Fibroblast of mammary gland (primary cell): ENCODE measurements at places on chromosomes 12 and 14.

DNA sequence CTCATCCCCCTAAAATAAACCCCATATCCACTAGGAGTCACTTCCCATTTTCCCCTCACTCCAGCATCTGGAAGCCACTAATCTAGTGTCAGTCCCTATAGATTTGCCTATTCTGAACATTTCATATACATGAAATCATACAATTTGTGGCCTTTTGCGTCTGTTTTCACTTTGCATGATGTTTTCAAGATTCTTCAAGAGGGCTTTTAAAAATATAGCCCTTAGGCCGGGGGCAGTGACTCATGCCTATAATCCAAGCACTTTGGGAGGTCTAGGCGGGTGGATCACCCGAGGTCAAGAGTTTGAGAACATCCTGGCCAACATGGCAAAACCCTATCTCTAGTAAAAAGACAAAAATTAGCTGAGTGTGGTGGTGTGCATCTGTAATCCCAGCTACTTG is 104.7 kb downstream of the VEZT start:
- peak; percentile 82 for DNase-seq

DNA sequence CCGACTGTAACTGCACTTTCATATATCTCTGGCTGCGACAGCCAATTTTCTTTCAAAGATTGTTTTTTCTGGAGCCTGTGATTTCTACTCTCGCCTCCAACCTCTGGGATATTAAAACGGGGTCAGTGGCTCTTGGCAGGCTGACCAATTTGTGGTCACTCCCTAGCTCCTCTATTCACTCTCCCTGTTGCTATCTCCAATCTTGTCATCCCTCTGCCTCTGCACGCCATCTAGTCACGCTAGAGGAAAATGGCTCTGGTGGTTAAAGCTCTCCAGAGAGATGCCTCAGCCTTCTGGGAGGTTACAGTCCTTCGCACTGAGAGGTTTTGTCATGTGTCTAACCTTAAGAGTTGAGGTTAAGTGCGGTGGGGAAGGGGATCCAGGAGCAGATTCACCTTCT is 59.8 kb upstream of the CISTR start:
- peak; percentile 27 for DNase-seq

- no peak for DNase-seq
These were observed 20.4 kb upstream of the LRTM2 start for GRCh38 chr12:1799882-1800400.

- no peak for DNase-seq
These were observed 22.1 kb upstream of the NID2 start for GRCh38 chr14:52090936-52091335.

DNA sequence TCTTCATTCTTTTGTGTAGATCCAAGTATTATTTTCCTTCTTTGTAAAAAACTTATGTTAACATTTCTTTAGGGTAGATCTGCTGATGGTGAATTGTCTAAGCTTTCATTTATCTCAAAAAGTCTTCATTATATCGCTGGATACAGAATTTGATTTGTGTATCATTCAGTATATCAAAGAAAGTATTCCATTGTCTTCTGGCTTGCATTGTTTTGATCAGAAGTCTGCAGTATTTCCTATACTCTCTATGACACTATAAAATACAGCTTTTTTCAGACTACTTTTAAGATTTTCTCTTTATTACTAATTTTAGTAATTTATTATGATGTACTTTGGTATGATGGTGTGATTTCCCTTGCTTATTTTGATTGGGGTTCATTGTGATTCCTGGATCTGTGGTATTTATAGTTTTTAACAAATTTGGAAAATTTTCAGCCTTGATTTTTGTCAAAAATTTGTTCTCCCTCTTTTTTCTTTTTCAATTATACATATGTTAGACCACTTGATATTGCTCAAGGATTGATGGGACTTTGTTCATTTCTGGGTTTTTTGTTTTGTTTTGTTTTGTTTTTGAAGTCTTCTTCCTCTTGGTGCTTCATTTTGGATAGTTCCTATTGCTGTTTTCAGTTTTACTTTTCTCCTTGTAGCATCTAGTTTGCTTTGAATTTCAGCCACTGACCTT is 176.5 kb downstream of the ZFP36L1 start:
- DNase-seq, result peak; percentile 59

- DNase-seq, result no peak
These were observed 4.4 kb downstream of the CD9 start for GRCh38 chr12:6204533-6205143.

GRCh38 chr12:95474660-95474958 is 657 bp downstream of the METAP2 start:
- DNase-seq, result no peak

- DNase-seq, result no peak
These were observed 7.8 kb downstream of the PPP1R13B start for GRCh38 chr14:103839579-103839978.

DNA sequence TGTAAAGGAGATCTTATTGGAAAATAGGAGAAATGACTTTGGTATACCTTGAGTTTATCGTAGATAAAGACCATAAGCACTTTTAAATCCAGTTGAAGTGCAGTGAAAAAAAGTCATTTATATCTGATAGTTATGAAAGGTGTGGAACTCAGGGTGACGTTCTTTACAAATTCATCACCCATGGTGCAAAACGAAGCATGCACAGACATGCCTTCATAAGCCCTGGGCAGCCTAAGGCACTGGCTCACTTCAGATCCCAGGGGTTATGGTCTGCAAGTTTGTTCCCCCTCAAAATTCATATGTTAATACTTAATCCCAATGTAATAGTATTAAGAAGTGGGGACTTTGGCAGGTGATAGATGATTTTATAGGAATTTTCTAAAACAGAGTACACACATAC is 1216.4 kb upstream of the USP15 start:
- no peak for DNase-seq

DNA sequence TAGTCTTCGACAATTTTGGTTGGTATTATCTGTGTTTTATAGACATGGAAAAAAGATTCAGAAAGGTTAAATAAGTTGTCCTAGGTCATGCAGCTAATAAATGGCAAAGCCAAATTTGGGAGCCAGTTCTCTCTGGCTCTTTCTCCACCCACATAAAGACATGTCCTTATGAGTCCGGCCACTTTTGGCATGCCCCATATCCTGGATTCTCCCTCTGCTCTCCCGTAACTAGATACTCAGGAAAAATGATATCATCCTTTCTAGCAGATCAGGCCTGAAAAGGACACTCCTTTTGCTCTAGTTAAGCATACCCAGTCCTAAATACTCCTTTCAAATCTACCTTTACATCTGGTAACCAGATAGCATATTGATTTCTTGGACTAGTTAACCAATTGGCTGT is 64.4 kb downstream of the TTLL5 start:
- DNase-seq, result peak; percentile 59

GRCh38 chr14:75234173-75235115 is 44.2 kb upstream of the FOS start:
- peak; percentile 59 for DNase-seq

DNA sequence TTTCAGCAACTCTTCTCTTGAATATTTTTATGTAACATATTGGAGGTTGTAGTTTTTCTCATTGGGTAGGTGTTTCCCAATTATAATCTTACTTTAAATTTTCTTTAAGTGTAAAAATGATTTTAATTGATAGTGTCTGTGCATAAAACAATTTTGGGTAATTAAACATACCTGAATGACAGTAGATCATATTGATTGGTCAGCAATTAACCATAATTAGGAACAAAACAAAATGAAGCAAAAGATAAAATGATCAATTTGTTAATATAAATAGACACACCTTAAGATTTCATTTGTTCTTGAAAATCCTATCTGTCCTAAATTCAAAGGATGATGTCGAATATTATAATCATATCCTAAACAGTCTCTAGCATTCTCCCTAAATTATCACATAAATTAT is 468.3 kb downstream of the PDZRN4 start:
- no peak for DNase-seq

GRCh38 chr12:47828008-47828975 is 8.6 kb upstream of the HDAC7 start:
- DNase-seq, result no peak

- DNase-seq, result no peak
These were observed 145.5 kb downstream of the PTPN11 start for GRCh38 chr12:112564160-112564784.

GRCh38 chr14:72880164-72880563 is 13.7 kb downstream of the DPF3 start:
- DNase-seq, result no peak

DNA sequence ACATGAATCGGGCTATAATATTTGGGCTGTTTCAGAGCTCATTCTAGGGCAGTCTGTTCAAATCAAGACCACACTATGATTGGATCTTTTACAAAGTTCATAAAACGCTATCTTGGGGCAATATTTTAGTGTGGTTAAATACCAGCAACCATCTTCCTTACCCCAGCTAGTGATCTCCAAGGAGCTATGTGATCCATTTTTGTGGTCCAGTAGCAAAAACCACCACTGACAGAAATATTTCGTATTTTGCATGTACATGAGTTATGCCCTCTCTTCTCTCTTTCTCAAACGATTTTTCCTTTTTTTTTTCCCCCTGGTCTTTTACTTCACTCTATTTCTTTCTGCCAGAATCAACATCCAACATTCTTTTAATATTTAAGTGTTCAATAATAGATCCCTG is 280.6 kb upstream of the KITLG start:
- no peak for DNase-seq

DNA sequence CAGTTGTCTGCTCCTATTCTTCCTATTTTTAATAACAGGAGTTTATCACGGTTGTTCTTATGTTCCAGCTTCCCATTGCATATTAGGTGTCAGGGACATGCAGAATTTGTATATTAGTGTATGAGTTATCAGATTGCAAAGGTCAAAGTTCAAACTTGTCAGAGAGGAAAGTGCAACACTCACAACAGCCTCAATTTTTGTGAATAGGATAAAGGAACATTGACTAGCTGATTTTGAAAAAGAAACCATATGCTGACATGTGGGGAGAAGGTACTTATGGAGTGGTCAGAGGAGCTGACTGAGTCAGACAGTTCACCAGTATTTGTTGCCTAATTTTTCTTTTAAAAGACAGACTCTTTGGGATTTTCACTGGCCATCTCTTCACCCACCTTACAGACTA is 222.1 kb downstream of the C12orf50 start:
- DNase-seq, result peak; percentile 49

DNA sequence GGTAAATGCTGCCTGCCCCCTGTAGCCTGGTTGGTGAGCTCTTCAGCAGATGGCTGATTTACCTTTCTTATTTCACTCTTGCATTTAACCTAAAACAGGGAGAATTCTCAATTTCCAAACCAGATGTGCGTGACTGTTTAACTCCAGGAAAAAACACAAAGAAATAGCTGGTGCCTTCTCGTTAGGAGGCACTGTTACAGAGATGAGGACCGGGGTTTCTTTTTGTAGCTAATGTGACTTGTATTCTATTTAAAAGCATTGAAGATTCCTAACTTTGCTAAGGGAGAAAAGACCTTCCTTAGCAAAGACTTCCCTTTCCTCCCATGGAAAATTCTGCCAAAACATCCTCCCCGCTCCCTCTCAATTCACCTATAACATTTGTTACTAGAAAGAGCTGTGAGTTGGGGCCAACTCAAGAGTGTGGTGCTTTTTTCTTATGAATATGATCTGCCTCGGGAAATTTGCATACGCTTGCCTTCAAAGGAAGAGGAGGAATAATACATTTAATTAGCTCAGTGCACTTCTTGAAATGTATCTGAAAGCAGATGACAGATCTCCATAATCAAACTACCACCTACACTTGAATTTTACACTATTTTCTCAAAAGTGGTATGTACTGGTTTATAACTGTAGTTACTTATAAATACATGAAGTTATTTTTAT is 102.0 kb upstream of the ARID2 start:
- no peak for DNase-seq

DNA sequence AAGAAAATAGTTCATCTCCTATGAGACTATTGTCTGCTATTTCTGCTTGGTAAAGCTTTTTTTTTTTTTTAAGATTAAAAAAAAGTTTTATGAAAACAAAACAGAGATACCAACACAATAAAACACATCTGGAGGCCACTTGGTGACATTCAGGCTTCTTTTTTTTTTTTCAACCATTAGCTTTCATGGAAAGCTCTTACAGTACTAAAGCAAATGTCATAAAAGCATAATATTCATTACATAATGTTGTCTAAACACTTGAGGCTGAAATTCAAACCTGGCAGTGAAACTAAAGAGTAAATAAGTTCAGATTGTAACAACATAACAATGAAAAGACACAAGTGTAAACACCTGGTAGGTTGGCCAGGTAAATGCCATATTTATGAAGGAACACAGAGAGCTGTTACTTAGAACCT is 14.7 kb downstream of the PRICKLE1 start:
- peak; percentile 42 for DNase-seq

- peak; percentile 6 for DNase-seq
These were observed 1304.9 kb downstream of the TMEM121 start for GRCh38 chr14:106831322-106831720.

DNA sequence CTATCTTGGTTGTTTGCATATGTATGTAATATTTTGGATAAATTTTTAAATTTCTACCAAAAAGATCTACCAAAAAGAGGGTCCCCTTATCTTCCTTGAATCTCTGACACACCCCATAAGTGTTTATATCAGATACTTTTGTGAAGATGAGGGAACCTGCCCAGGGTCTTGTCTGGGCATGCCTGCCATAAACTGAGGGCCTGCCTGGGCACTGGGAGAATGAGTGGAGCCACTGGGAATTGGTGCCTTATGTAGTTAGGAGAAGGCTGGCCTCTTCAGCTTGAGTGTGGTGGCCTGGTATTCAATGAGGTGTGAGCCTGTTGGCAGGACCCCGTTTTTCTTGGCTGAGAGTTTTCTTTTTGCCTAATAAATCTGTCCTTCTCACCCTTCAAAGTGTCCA is 46.5 kb downstream of the OR9K2 start:
- no peak for DNase-seq

GRCh38 chr12:28770322-28770721 is 378.8 kb upstream of the FAR2 start:
- peak; percentile 22 for DNase-seq

- DNase-seq, result peak; percentile 81
These were observed 1052.8 kb upstream of the TMEM132C start for GRCh38 chr12:127214186-127214585.

DNA sequence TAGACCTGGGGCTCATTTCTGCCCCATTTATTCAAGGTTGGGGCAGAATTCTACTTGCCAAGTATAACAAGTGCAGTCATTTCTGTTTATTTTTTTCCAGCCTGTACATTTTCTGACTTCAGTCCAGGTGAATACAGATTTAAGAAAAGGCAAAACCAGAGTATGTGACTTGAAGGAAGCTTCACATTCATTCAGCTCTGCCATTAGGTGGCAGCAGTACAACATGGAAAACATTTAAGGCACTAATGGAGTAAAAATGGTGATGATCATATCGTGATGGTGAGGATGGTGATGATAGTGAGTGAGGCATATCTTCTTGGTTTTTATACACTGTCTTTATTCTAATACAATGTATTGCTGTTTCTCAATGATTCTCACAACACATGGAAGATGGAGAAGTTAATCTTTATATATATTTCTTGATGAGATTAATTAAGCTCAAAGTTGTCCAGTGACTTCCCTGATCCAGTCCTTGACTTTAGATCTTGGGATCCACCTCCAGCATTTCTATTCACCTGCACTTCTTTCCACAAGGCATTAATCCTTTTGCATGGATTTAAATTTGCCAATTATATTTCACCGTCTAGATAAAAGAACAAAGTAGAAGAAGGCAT is 176.7 kb upstream of the SEL1L start:
- peak; percentile 28 for DNase-seq
